ENCODE measurements at places on chromosomes 11 and 22. TPM values are rescaled to one million over a fixed set of nuclear protein-coding genes. Genes with fewer than 3 reads are reported as not detected.

BTBD18 gene
- not detected for total RNA-seq

RAB3IL1 gene
- 3.5 TPM for total RNA-seq

KCNC1 gene
- total RNA-seq: not detected

TRIM29 gene
- not detected for total RNA-seq

GPHA2 gene
- total RNA-seq: not detected

ZBTB16 gene
- total RNA-seq: 0.12 TPM

GGTLC3 gene
- not detected for total RNA-seq

OR51B5 gene
- not detected for total RNA-seq

UPK3A gene
- not detected for total RNA-seq

CCDC73 gene
- total RNA-seq: not detected

TIMP3 gene
- total RNA-seq: 62.1 TPM

Data from smooth muscle cell of the coronary artery (primary cell).